Progenitor cell of endocrine pancreas (in vitro differentiated cells): ENCODE measurements at places on chromosomes 5 and 9.

- no peak for DNase-seq
Measured at GRCh38 chr5:56574778-56575177, 240.6 kb upstream of the MAP3K1 start.

DNA sequence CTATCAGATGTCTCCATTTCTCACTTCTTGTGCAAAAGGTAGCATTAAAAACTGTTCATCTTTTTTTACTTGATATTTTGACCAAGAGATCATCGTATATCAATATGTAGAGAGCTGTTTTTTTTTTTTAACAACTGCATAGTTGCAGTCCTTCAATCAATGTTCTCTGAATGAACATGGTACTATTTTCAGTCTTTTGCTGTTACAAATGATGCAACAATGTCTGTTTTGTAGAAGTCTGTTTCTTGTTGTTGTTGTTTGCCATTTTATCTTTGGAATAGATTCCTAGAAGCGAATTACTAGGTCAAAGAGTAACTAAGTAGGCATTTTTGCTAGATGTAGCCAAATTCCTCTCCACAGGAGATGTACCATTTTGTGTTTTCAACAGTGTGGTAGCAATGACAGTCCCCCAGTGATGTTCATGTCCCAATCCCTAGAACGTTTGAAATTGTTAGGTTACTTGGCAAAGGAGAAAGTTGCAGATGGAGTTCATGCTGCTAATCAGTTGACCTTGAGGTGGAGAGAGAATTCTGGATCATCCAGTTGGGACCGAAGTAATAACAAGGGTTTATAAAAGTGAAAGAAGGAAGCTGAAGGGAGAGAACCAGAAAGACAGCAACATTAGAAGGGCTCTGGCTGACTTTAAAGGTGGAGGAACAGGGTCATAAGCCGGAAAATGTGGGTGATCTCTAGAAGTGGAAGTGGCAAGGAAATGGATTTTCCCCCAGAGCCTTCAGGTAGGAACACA, 6.3 kb downstream of the MTREX start:
- DNase-seq, result no peak

DNA sequence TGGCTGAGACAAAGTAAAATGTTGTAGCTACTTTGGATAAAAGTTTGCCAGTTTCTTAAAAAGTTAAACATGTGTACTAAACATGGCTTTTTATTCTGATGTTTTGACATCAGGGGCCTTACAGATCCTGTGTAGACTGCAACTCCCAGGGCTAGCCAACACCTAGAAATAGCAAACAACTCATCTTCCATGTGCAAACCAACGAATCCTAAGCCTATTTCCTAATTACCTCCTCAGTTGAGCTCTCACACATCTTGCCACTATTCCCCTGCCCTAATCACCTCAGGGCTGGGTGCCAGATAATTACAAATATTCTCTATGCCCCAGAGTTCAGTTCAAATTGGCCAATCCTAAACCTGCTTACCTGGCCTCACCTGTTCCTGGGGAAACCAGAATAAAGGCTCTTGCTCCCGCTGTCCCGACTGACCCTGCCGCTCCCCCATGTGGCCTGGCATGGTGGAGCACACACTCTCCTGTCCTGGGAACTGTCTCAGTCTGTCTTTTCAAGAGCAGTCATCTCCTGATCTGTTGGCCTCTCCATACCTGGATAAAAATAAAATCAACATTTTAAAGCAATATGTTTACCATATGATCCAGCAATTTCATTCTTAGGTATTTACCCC, 37.1 kb upstream of the FAM169A start:
- peak; percentile 51 for DNase-seq

- no peak for DNase-seq
Measured at GRCh38 chr9:110753731-110754231, 85.2 kb downstream of the MUSK start.

DNA sequence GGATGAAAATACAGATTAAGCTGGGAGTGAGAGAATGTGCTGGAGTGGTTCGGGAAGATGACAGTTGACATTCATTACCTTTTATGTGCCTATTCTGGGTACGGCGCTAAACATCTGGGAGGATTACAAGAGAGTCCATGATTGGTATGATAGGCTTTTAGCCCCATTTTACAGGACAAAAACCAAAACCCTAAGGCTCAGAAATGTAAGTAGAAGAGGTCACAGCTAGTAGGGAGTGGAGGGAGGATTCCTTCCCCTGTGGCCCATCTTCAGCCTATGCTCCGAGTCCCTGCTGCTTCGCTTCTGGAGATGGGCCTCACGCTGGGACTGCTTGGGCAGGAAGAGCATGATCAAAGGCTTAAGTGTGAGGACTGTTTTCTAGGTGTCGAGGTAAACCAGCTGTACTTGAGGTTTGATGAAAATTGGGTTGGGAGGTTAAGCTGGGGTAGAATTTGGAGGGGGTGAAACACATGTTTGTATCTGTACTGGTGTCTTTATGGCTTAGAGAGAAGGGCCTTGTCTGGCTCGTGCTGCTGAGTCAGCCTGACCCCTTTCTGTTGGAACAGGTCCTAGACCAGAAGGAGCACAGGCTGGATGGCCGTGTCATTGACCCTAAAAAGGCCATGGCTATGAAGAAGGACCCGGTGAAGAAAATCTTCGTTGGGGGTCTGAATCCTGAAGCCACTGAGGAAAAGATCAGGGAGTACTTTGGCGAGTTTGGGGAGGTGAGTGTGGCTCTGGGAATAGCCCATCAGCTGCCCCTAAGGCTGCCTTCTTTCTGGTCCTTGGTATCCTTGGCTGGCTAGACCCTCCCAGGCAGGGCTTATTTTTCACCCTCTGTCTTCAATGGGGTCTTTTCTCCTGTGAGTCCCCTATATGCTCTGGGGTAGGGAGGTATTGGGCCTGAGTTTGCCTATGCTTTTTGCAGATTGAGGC, 2.1 kb downstream of the HNRNPAB start:
- DNase-seq, result no peak

GRCh38 chr5:113293068-113293974, 141.5 kb downstream of the TSSK1B start:
- DNase-seq, result no peak

DNA sequence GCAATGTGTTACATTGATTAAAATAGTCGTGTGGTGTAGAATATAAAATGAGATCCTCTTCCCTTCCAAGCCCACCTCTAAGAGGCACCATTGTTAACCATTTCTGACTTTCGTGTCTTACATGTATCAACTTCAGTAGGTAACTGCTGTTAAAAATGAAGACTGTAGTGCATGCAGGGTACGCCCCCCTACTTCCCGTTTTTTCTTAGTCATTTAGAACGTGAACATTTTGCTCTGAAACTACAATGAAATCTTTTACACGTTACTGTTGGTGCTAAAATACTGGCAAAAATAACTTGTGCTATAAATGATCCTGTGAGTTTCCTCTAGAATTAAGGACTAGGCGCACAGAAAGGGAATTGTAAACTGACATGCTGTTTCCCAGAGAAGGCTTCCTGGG, 41.5 kb downstream of the WNK2 start:
- DNase-seq, result no peak

DNA sequence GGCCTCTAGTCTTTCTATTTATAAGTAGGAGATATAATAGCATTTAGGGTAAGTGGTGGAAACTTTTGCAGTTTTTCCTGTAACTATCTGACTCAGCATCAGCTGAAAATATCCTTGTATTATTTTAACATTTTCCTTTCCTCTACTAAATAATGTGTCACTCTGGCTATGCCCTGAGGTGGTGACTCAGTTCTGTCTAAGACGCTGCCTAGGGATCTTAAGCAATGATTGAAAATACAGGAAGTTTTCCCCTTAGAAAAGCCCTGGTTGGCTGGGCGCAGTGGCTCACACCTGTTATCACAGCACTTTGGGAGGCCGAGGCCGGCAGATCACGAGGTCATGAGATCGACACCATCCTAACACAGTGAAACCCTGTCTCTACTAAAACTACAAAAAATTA, 9.3 kb upstream of the EDIL3 start:
- DNase-seq, result no peak

- DNase-seq, result no peak
Measured at GRCh38 chr5:151420127-151420526, 27.3 kb upstream of the SLC36A1 start.

DNA sequence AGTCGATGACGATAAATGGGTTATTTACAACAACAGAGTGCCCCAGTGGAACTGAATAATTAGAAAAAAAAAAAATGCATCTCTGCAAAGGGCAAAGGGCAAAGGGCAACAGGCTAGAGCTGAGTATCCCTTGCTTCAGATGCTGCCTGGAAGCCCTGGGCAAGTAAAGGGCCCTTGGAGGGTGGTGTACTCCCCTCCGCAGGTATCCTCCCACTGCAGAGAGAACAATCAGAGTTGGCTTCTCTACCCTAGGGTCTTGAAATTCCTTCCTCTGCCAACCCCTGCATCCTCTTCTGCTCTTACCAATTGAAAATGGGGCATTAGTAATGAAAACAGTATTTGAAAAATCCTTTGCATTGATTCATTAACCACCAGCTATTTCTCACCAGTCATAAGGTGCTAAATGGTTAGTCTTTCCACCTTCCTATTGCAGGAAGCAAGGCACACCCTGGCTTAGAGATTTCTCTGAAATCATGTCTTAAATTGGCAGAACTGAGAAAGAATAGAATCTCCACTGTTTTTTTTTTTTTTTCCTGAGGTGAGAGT, 122.6 kb downstream of the SEMA6A start:
- no peak for DNase-seq

DNA sequence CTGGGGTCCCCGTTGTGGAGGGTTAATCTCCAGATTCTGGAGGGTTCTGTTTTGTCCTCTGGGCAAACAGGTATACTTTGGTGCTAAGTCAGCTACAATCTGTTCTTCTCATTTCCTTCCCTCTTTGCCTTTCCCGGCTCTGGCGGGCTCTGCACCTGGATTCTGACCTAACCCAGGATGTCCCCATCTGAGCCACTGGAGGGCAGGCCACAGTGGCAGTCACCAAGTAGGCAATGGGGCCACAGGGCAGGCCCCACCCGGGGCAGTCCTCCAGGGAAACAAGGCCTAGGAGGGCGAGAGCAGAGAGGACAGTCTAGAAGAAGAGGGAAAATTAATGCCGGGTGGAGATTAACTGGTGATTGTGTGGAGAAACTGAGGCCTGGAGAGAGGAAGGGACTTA, 40.4 kb upstream of the HRH2 start:
- no peak for DNase-seq
